ENCODE measurements at places on chromosomes 7 and 10. TPM values are rescaled to one million over a fixed set of nuclear protein-coding genes. Genes with fewer than 3 reads are reported as not detected.

Gene TMEM72
- total RNA-seq = not detected

DNA sequence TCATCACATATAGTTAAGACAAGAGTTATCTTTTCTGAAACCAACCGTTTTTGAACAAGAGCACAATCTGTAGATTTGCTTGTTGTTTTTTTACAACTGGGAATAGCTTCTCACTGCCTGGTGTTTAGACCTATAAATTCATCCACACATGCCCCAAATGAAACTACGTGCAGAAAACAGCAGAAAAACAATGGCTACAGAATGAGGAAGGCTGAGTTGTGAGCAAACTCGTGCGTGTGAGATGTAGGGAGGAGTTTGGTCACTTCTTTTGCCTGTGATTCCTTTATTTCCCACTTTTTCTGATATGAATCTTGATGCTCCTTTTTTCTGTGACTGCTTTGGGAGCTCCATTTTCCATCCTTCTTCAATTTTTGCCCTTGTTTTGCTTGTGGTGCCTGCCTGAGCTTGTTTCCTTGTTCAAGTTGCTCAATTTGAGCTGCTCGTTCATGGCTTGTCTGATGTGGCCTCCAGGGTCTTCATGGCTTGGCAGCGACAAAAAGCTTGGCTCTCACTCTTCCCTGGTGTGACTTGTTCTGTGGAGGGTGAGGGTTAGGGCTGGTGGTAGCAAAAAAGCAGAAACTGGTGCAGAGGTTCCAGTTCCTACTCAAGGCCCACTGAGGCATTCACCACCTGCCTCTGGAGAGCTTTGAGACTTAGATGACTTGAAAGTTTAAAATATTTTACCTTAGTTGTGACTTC, 76.9 kb downstream of the ZNF365 start:
- DNase-seq = no peak

DNA sequence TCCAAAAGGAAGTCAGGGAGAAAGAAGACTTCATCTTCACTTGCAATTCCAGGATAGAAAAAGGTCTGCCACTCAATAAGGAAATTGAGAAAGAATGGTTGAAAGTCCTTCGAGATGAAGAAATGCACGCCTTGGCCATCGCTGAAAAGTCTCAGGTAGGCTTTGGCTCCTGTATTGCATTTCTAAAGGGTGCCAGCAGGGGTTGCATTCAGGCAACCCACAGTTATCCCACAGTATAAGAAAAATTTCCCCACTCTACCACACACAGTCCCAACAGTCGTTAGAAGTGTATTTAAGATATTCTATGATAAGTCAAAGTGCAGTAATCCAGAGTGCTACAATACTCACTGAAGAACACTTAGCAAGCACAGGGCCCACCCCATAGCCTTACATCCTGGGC, 93.4 kb upstream of the FGL2 start:
- DNase-seq = no peak

DNA sequence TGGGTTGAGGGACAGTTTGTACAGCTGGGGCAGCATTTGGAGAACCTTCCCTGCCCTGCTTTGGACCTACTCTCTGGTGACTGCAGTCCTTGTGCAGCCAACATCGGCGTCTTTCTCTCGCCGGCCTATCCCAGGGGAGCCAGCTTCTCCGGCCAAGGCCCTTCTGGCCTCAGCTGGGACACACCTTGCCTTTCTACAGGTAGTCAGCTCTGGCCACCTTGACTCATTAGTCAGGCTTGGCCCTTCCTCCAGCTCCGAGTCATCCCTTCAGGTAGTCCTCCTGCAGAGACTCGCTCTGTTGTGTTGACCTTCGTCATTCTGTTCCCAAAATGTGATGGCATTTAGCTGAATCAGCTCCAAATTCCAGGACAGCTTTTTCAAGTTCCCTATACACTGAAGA, 145.0 kb upstream of the CHST15 start:
- no peak for DNase-seq

- no peak for DNase-seq
These were observed 169.9 kb upstream of the RNF32 start for GRCh38 chr7:156470399-156471320.

GRCh38 chr10:110802090-110802489, 69.6 kb upstream of the PDCD4 start:
- no peak for DNase-seq

- DNase-seq = no peak
These were observed 85.3 kb upstream of the RPA3 start for GRCh38 chr7:7803715-7804178.

DNA sequence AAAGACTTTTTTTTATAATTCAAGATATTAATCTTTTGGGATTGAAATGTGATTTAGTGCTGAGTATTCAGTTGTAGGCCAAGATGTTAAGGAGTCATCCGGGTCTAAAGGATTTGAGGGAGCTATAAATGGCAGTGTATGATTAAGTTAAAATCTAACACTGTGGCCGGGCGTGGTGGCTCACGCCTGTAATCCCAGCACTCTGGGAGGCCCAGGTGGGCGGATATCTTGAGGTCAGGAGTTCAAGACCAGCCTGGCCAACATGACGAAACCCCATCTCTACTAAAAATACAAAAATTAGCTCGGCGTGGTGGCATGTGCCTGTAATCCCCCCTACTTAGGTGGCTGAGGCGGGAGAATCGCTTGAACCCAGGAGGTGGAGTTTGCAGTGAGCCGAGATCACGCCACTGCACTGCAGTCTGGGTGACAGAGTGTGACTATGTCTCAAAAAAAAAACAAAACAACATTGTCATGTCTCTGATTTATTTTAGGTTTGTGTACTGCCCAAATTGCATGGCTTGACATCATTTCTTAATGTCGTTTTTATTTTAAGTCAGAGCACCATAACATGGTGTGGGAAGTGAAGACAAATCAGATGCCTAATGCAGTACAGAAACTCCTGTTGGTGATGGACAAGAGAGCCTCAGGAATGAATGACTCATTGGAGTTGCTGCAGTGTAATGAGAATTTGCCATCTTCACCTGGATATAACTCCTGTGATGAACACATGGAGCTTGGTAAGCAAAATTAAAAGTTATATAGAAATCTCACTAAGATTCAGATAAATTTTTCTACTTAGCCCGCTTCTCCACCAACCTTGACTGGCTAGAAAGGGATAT, 10.7 kb downstream of the HBP1 start:
- DNase-seq = no peak

Measured in activated naive CD4-positive, alpha-beta T cell treated with anti-CD3 and anti-CD28 coated beads, Interleukin-2, amount 50 U/mL, for 72 hours (primary cell).